ENCODE measurements at places on chromosomes 3 and 15.

- no peak for DNase-seq
These were observed 58.2 kb downstream of the IL16 start for GRCh38 chr15:81254916-81255290.

DNA sequence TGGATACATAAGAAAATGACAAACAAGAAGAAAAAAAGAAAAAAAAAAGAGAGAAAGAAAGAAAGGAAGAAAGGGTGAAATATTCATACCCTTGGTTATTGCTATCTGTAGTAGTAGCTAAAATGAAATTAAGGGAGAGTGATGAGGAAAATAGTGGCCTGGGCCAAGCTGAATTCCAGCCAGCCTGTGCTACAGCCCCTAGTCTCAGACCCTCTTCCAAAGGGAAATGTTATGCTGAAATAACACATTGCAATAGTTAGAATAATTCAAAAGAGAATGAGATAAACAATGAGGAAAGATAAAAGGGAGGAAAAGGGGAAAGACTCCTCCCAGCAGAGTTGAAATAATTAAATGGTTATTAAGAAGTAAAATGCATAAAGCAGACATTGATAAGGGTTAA, 268.4 kb upstream of the ROBO1 start:
- no peak for DNase-seq

DNA sequence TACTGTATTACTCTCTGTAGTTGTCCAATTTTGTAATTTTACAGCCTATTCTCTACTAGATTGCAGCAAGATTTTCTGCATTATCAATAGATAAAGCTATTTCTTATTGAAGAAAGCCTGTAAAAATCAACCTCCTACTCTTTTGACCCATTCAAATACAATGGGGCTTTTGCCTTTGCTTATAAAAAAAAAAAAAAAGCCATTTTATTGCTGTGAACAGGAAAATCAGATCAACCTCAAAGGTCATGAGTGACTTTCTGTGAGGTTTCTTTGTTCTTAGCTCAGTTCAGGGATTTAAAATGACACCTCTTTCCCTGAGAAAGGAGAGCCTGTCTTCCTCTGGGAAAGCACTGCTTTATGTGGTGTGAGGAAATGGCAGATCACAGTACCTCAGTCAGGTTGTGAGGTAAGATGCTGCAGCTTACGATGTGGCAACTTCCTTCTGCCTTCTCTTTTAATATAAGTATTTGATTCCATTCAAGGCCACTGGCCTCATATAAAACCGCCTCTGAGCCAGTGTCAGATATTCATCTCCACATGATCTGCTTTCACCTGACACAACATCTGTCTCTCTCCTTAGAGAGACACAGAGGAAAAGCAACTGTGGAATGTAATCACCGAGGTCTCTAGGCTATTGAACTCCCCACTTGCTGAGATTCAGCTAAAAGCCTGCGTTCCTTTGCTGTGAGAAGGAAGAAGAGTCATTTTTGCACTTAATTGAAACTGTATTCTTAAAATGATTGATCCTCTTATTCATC, 161.5 kb upstream of the MB21D2 start:
- no peak for DNase-seq

GRCh38 chr3:43288850-43289249, 2.5 kb downstream of the SNRK start:
- DNase-seq: no peak

GRCh38 chr3:192747145-192747544, 19.8 kb upstream of the FGF12 start:
- no peak for DNase-seq

DNA sequence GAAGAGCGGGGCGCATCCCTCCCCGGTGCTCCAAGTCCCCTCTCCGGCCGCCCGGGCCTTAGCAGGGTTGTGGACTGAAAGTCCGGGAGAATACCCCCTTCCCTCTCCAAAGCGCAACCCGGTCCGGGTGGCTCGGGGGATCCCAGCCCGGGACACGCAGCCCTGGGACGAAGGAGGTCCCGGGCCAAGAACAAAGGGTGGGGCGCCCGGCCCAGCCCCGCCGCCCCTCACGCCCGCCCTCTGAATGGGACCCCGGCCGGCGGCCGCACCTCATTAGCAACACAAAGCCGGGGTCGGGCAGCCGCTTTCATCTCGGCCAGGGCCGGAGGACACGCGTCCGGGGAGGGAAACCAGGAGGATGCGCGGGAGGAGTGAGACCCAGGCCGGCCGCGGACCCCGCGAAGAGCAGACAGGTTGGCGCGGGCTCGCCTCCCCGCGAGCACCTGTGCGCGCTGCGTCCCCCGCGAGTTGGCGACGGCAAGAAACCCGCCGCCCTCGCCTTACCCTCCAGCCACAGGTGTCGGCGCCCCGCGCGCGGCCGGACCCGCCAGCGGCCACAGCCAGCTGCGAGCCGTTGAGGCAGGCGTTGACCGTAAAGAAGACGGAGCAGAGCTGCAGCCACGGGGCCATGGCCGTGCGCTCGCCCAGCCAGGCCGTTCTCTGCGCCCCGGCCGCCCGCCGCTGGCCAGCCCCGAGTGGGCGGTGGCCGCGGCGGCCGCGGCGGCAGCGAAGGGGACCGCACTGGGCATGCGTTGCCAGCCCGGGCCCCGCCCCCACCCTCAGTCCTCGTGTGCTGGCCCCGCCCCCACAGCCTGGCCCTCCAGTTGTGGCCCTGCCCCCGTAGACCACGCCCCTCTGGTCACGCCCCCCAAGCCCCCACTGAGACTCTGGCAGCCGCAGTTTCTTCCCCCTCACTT, at the start of gene IL17RD:
Gene IL17RD, minus strand, starts transcription at position 697 of the 917 bp plus-strand sequence. Its CDS starts 67 bp downstream, at position 630.
- DNase-seq: peak; percentile 87

DNA sequence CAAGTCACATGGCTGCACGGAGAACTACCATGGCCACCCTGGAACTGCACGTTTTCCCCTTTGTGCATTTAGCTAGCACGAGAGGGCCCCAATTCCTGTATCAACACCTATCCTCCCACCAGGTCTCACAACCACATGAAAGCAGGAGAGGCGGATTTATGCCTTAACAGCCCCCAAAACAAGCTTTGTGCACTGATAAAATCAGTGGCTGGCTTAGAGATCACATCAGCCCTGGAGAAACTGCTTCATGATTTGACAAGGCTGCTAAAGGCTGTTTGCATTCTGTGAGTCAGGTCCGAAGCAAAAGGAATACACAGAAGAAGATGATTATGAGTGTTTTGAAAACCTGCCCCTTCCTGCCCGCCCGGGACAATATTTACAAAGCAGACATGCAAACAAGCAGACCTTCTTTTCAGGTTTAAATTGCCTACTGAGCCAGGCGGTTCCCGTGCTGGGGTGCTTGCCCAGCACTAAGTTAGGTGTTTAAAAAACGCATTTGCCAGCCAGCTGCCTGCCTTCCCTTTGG, 25.9 kb downstream of the CEMIP start:
- DNase-seq: no peak

DNA sequence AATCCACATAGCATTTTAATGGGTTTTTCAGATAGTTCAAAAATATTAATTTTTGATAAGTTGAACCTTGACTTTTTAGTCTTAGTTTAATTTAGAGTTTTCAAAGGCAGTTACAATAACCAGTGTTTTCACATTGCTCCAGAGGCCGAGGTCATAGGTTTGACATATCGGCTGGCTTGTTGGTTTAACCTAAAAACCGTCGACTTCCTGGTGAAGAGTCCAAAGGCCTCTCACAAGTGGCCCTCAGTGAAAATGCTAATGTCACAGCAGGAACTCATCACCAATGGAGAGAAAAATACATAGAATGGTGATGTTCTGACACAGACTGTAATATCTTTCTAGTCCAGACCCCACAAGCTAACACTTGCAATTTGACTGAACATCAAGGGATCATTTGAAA, 642.3 kb downstream of the PLOD2 start:
- DNase-seq: no peak

- peak; percentile 88 for DNase-seq
These were observed 33.6 kb downstream of the ADAMTS17 start for GRCh38 chr15:100308213-100308600.

- no peak for DNase-seq
These were observed at the start of gene SPSB4 for GRCh38 chr3:141050576-141051442. Gene SPSB4, plus strand, starts transcription at chr3:141051347. Its CDS starts 14,758 bp downstream, at chr3:141066105.

DNA sequence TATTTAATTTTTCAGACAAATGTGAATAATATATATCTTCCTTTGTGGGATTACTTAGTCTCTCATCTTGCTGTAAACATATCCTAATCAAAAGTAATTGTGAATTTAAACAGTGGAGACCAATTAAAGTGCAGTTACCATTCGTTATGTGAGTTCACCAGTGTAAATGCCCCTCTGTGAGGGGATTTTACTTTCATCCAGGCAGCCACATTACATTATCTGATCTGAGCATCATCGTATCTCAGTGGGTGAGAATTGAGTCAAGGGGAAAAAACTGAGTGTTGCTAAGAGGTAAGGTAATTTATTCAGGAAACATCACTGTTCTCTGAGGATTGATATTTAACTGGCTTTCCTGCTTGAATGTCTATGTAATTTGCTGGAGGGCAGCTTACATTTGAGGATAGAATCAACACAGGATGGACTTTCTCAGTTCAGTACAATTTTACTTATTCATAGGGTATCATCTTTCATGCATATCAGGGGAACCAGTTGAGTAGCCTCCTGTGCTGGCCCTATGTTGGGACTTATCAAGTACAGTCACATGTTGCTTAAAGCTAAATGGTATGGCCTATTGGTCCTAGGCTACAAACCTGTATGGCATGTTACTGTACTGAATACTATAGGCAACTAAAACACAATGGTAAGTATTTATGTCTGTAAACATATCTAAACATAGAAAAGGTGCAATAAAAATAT, 219.7 kb downstream of the CD47 start:
- DNase-seq: no peak

DNA sequence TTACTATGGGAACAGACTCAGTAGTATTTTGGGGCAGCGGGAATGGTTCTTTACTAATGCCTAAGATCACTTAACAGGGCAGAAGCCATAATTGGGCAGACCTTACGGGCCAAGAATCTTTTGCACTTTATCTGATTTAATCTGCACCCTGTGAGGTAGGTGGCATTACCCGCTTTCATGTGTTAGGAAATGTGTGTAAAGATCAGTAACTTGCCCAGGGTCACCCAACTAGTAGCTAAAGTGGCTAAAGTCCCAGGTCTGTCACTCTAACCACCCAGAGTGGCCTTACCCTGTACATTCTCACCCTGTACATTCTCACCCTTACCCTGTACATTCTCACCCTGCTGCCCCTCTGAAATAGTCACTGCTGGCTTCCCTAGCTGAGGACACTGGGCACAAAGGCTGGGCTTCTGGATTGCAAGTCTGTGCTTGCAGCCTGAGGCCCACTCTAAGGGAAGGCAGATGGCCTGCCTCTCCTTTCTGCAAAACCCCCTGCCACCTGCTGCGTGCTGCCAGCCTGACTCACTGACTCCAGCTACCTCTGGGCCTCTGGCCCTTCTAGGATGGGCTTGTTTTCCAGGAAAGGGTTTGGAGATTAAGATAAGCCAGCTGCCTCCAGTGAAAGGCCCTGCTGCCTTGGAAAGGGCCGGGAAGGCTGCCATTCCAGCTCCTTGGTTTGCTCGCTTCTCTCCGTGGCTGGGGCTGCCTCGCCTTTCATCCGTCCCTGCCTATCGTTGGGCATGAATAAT, 37.5 kb upstream of the MYZAP start:
- no peak for DNase-seq

DNA sequence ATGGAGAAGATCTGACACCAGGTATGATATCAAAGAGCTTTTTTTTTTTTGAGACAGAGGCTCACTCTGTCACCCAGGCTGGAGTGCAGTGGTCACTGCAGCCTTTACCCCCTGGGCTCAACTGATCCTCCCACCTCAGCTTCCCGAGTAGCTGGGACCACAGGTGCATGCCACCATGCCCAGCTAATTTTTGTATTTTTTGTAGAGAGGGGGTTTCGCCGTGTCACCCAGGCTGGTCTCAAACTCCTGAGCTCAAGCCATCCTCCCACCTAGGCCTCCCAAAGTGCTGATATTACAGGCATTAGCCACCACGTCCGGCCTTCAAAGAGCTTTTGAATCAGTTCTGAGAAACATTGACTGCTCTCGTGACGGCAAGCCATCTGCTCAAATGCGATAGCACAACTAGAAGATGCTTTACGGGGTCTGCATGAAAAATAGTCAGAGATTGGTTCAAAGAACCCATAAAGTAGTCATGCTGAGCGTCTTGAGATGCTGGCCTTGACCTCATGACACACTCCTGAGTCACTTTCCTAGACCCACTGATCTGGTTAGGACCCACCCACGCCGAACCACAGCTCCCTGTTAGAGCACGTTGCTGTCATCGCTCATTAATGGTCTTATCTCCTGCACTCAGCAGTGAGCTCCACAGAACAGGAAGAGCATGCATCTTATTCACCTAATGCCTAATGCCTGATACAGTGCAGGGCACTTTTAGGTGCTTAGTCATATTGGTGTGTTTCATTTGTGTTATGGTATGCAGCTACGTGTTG, 57.0 kb upstream of the NR2F2 start:
- DNase-seq: no peak

DNA sequence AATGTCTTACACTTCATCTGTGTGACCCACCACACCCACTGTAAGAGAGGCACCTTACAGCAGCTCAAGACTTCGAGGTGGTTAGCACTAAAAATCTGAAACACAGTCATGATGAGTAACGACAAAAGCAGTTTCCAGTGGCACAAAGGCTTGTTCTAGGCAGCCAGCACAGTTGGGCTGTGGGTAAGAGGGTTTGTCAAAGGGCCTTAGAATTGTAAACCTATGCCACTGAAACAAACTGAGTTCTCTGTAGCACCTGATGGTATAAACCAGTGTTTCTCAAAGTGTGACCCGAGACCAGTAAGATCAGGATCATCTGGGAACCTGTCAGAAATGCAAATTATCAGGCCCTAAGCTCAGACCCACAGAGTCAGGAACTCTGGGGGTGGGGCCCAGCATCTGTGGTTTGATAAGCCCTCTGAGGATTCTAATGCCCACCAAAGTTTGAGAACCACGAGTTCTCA, 36.5 kb downstream of the DAPK2 start:
- no peak for DNase-seq

- no peak for DNase-seq
These were observed 167.2 kb downstream of the RBMS3 start for GRCh38 chr3:29447946-29448627.

- no peak for DNase-seq
These were observed 466.1 kb upstream of the ATP11B start for GRCh38 chr3:182327196-182327681.

DNA sequence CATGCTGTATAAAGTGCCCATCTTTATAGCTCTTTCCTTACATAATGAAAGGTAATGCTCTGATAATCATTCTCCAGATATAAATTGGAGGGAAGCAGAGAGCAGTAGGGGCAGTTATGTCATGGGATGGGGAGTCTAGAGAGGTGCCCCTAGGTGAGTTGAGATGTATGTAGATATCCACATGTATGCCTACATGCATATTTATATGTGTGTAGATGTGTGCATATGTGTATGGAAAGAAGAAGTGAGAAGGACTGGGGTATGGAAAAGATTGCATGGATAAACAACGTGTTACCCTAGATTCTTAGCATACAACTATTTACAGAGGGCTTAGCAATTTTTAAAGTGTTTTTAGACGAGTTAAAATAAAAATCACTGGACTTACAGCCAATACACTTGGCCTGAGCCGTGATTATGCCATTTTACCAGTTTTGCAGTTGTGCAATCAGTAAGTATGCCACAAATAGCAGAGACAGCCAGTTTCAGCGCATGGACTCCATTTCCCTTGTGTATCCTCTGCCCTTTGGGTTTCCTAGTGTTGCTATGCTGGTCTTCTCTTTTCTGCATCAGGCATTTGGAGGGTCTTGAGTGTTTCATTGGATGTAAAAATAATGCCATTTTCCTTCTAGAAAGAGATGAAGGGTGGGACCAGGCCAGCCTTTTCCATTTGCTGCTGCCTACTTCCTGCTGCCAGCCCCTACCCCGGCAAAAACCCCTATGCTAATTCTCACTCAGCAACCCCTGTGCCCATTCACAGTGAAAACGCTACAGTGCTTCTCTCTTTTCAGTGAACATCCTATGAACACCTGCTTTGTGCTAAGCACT, 199.4 kb upstream of the NR2E3 start:
- no peak for DNase-seq

- DNase-seq: no peak
These were observed 31.8 kb downstream of the GPR171 start for GRCh38 chr3:151171145-151171757.
